ACHN (cell line): ENCODE measurements at places on chromosomes 16 and 17.

GRCh38 chr17:16037636-16038035 lies 38.0 kb downstream of the TTC19 start:
- DNase-seq: no peak

GRCh38 chr17:885971-886571 lies 93.5 kb downstream of the NXN start:
- DNase-seq: no peak

DNA sequence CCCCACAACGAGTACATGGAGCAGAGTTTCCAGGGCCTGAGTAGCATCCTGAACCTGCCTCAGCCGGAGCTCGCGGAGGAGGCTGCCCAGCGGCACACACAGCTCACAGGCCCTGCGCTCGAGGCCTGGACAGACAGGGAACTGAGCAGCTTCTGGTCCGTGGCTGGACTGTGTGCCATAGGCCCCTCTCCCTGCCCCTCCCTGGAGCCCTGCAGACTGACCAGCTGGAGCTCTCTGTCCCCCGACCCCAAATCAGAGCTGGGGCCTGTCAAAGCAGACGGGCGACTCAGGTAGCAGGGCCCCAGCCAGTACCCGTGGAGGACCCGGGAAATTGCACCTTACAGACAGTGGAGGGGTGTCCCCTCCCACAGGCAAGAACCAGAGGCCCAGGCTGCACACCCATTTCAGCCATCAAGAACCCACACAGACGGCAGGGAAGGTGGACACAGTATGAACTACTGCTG lies 13.0 kb downstream of the MRPL27 start:
- DNase-seq: no peak

- DNase-seq: no peak
Observed at GRCh38 chr16:21167929-21168602, 9.6 kb downstream of the LDAF1 start.

GRCh38 chr17:34219405-34219804 lies 35.7 kb upstream of the CCL2 start:
- DNase-seq: no peak

- no peak for DNase-seq
Observed at GRCh38 chr17:45164734-45165269, 3.1 kb downstream of the HEXIM2 start.

GRCh38 chr17:59131131-59131530 lies 23.9 kb downstream of the SKA2 start:
- DNase-seq: no peak

- DNase-seq: no peak
Observed at GRCh38 chr17:74921026-74921681, 1.9 kb downstream of the USH1G start.

- peak; percentile 75 for DNase-seq
Observed at GRCh38 chr17:75764711-75765421, at the start of gene GALK1. Gene GALK1 (minus strand): TSS chr17:75765192. CDS start chr17:75765136, 56 bp downstream.

- DNase-seq: peak; percentile 85
Observed at GRCh38 chr16:75385507-75386152, 47.7 kb downstream of the CFDP1 start.

DNA sequence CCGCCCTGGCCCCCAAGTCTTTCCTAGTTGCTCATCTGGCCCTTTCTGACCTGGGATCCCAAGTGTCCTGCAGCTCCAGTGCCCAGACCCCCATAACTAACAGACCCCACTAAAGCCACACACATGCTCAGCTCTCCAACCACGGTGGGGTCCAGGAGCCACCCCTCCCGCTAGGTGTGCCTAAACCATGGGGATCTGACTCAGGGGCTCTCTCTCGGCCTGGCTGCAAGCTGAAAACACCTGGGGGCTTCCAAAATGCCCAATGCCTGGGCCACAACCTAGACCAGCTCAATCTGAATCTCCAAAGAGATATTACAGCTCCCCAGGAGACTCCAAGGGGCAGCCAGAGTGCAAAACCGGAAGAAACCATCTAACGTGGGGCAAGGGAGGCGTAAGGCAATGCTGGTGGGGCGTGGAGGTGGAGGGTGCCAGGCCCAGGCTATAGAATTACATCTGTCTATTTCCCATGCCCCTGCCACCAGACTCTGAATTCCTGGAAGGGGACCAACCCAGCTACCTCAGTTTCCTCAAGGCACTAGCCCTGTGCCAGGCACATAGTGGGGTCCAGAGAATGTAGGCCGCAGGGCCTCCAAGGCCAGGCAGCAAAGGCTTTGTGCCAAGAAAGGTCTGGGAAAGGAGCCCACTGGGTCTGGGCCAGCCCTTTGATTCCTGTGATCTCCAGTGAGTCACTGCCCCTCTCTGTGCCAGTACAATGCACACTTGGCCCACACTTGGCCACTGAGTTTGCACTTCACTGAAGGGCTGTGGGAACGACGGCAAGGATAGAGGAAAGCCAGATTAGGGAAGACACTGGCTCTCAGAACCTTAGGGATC lies 3.3 kb downstream of the CD2BP2 start:
- DNase-seq: peak; percentile 96

DNA sequence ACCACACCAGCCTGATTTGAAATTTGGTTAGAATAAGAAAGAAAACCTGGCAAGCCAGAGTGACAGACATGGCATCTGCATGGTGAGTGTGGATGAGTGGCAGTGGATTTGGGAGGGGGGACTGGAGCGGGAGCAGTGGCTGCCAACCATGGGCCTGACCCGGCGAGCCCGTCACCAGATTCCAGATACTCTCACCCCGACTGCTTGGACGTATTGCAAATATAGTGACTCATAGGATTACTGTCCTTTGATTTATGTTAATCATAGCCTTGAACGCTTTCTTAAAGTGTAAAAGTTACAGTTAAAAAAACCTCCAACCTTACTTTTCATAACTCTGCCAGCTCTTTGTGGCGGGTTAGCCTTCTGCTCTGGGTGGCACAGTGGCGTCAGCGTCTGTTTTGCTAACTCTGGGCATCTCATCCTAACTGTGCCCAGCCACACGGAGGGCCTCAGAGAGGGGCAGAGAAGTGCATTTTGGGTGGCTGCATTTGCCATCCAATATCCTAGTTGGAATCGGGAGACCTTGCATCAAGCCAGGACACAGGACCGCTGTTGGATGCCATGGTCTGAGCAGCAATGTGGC lies 26.8 kb upstream of the FOXK2 start:
- peak; percentile 22 for DNase-seq

DNA sequence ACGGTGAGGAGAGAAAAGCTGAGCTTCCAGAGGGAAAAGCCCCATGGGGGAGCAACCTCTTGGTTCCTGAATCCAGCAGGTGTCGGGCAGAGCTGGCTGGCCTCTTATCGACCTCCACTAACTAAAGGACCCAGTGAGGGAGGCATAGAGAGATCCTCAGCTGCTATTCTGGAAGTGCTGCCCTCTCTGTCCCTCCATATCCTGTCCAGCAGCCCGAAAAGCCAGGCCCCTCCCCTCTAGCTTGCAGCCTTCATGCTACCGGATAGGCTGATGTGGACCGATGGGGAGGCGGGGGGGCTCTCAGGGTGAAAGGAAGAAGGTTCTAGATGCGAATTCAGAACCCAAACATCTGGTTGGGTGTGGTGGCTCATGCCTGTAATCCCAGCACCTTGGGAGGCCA lies 24.9 kb downstream of the MXRA7 start:
- no peak for DNase-seq

DNA sequence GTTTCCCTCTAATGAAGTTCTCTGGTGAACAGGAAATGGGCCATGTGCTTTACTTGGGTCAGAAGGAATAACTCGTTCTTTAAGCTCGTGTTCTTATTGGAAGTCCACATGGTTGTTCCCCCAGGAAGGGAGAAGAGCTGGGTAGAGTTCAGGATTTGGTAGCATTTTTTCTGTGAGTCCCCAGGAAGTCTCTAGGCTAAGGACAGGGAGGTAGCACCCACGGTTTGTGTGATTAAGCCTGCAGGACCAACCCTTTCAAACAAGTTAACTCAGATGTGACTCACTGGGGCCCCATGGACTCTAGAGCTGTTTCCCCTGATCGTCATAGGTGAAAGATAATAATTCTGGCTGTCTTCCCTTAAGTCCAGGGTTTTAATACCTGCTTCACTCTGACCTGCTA lies 16.4 kb downstream of the SAP30BP start:
- peak; percentile 56 for DNase-seq

DNA sequence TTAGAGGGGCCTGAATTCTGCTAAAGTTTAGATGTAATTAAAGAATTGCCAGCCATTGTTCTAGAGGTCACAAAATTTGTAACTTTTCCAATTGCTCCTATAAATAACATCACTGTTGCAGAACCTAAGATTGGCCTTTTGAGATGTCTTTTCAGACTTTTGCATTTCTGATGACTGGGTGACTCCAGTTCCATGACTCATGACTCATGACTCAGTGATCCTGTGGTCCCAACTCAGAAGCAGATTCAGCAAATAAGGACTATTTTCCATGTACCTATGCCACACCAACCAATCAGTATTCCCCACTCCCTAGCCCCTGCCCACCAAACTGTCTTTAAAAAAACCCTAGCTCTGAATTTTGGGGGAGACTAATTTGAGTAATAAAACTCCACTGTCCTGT lies 740.9 kb downstream of the CDH8 start:
- DNase-seq: peak; percentile 27

- DNase-seq: no peak
Observed at GRCh38 chr17:15453246-15453645, 14.2 kb downstream of the CDRT4 start.

DNA sequence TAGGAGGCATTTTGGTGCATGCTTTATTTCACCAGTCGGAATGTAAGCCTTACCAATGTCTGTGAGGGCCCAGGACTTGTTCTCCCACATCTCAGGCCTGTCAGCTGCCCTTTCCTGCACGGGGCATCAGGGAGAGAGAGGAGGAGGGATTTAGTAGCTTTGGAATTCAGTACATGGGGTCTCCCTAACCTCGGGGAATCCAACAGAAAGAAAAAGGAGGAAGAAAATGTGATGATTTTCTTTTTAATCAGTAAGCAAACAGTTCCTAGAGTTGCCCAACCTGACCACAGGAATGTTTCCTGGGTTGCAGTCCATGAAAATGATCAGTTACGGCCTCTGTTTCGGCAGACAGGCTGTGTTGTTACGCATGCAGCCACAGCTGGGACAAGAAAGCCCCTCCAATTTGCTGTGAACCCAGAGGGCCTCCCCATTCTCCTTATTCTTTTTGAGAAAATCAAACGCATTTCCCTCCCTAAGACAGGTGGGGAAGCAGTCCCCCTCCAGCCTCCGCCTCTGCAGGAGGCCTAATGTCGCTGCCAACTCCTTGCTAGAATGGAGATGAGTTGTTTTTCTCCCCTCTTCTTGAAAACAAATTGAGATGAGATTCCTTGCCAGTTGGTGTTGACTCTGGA lies 53.1 kb upstream of the TANGO6 start:
- peak; percentile 93 for DNase-seq

- no peak for DNase-seq
Observed at GRCh38 chr16:273547-274421, 2.0 kb downstream of the RGS11 start.

DNA sequence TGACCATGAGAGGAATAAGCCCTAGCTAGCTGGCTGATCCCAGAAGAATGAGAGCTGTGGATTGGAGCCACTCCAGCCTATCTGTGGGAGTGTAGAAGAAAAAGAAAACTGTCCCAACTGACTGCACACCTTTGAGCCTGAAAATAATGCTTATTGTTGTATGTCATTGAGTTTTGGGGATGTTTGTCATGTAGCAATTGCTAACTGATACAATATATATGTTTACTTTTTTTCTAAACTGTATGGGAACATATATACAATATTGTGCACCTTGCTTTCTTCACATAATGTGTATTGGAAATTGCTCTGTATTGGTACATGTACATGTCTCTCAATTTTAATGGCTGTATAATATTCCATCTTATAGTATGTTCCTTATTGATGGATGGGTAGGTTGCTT lies 124.0 kb upstream of the NLRP1 start:
- DNase-seq: no peak

DNA sequence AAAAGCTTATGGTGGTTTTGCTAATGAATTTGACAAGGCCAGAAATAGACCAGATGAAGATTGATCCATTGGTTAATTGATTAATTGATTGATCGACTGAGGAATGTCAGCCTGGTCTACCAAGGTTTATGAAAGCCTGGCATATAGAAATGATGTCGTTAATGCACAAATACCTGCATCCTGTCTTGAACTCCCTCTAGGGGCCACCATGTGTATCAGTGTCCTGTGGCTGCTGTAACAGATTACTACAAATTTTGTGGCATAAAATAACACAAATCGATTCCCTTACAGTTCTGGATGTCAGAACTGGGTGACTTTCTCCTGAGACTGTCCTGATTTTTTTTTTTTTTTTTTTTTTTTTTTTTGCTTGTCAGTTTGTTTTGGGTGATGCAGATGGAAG lies 553.2 kb downstream of the MAF start:
- DNase-seq: peak; percentile 5

GRCh38 chr17:16381496-16381820 lies 567 bp downstream of the UBB start:
- DNase-seq: no peak

DNA sequence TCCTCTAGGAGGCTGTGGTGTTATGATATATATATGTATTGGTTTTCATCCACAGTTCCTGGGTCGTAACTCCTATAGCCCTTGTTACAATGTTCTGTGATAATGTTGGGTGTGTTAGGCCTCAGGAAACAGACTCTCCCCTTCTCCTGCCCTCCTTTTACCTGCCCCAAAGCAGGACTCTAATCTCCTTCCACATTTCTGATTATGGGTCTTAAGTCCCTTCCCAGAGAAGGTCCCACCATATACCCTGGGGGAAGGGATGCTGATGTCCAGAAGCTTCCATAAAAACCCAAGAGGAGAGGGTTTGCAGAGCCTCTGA lies 450 bp upstream of the C1QBP start:
- no peak for DNase-seq

DNA sequence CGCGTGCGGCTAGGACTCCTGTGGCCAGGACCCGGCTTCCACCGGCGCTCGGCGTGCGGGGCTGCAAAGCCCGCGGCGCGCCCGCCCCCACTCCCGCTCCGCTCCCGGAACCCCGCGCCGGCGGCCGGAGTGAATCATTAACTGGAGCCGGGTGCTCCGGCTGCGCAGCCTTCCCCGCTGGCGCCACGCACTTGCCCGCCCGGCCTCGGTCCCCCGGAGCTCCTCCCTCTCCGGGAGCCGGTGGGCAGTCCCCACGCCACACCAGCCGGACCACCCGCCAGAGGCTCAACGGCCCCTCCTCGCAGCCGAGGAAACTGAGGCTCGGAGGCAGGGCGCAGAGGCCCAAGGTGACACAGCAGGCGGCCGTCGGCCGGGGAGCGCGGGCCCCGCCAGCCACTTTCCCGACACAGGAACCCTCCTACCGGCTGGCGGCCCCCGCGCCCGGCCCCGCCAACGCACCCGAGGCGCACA lies 580 bp downstream of the BCAR1 start:
- DNase-seq: peak; percentile 85

DNA sequence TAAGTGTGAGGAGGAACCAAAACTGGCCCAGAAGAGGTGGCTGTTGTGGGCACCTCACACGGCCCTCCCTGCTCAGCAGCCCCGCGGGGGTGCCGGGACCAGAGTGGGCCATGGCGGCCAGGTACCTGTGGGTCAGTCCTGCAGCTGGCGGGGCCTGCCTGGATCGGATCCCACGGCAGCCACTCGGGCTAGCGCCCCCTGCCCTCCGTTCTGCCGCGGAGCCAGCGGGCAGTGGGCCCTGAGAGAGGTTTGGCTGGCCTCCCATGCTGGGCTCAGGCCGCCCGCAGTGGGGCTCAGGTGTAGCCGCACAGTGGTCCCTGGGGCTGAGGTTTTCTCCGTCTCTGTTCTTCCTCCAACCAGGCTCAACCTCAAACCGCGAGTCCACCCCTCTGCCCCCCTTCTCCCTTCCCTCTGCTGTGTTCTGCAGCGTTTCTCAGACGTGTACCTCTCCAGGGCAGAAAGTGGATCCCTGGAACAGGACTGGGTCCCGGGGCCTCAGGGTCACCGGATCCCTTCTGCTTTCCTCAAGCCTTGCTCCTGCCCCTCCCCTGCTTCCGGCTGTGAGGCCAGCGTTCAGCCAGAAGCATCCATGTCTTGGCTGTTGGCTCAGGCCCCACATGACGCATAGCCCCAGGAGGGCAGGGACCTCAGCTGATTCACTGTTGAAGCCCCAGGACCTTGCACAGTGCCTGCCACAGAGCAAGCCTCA lies 28.6 kb upstream of the ITGA3 start:
- DNase-seq: peak; percentile 99
